KG1 (cell line): ENCODE measurements at places on chromosomes 12 and 14.
A peak's percentile ranks its signal among the peaks of the same experiment; 100 is the strongest.

DNA sequence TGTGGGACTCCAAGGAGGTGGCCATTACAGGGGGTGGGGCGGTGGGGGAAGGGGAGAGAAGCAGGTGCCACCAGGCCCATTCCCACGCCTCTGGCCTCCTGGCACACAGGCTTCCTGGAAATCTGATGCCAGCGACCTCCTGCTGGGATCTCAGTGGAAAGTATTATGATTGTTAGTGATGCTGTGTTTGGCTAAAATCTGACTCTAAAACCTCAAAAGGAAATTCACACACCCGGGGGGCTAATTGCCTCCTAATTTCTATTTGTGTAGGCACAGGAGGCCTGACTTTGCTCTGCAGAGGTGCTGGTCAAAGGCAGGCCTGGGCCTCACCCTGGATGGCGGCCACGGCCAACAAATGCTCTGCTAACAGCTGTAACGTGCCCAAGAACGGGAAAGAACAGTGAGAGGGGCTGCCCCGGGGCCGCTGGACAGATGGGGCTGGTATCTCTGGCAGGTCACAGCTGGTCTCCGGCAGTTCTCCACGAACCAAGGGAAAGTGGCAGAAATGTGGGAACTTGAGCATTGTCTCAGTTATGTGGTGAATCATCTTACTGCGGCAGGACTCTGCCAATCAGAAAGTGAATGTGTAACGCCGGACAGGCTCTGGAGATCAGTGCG is 14.3 kb downstream of the FAM181A start:
- DNase-seq, result no peak

GRCh38 chr12:4261655-4262054 is 11.9 kb upstream of the CCND2 start:
- DNase-seq, result no peak

DNA sequence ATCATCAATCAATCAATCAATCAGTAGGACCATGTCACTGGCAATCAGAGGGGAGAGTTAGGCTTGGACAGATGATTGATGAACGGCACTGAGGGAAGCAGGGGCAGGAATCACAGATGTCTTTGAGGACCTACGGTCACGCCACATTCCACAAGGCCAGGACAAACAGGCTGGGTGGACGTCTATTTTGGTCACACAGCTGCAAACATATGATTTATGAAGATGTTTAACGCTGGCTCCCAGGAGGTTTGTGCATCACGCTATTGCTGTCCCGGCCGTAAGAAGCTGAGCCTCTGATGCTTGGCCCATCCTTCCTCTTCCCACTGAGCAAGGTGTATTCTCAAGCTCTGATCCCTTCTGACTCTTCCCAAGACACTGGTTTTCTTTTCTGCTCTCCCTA is 160.8 kb downstream of the FOXN3 start:
- DNase-seq, result no peak

DNA sequence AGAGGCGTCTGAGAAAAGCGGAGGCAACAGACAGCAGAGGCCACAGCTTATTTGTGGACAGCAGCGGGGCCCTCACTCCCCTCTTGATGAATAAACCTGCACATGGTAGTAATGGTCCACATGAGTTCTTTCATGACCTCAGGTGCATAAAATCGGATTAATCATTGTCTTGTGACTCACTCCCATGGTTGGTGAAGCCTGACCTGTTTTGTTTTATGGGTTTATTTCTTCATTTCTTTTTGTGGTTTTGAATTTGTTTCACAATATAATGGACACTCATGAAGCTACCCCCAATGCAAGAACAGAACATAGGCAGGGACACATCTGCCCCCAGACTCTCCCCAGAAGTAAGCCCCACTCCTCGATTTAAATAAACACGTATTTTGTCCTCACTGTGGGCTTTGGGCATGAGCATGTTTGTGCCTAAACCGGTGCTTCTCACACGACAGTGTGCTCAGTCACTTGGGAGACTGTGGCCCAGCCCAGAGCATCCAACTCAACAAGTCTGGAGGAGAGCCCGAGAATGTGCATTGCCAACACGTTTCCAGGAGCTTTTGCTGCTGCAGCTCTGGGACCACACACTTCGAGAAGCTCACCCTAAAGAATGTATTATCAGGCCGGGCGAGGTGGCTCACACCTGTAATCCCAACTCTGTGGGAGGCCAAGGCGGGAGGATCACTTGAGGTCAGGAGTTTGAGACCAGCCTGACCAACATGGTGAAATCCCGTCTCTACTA is 116.1 kb downstream of the SCARB1 start:
- no peak for DNase-seq

GRCh38 chr14:100885196-100885595 is 18.3 kb downstream of the RTL1 start:
- DNase-seq, result no peak

- no peak for DNase-seq
Measured at GRCh38 chr12:123940627-123940966, 32.0 kb downstream of the CCDC92 start.

DNA sequence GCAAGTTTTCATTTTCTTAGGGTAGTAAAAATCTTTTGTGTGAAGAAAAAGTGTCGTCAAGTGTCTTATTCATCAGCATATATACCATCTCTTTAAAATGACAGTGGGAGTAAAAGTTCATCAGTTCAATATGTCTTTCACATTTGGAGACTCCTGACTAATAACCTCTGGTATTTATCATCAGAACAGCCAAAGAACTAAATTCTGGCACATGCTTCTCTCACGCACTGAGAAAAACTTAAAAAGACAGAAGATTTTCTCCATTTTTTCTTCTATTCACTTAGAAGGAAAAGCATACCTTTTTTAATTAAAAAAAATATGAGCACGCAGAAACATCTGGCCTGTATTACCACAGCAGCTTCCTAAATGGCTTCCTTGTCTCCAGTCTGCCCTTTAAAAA is 265.7 kb downstream of the AKAP6 start:
- DNase-seq, result no peak

GRCh38 chr14:60862283-60862682 is 118.6 kb downstream of the TRMT5 start:
- no peak for DNase-seq

- DNase-seq, result peak; percentile 50
Measured at GRCh38 chr14:34098045-34098984, 147.4 kb upstream of the EGLN3 start.

GRCh38 chr14:93903342-93904184 is 23.6 kb upstream of the FAM181A start:
- DNase-seq, result no peak

DNA sequence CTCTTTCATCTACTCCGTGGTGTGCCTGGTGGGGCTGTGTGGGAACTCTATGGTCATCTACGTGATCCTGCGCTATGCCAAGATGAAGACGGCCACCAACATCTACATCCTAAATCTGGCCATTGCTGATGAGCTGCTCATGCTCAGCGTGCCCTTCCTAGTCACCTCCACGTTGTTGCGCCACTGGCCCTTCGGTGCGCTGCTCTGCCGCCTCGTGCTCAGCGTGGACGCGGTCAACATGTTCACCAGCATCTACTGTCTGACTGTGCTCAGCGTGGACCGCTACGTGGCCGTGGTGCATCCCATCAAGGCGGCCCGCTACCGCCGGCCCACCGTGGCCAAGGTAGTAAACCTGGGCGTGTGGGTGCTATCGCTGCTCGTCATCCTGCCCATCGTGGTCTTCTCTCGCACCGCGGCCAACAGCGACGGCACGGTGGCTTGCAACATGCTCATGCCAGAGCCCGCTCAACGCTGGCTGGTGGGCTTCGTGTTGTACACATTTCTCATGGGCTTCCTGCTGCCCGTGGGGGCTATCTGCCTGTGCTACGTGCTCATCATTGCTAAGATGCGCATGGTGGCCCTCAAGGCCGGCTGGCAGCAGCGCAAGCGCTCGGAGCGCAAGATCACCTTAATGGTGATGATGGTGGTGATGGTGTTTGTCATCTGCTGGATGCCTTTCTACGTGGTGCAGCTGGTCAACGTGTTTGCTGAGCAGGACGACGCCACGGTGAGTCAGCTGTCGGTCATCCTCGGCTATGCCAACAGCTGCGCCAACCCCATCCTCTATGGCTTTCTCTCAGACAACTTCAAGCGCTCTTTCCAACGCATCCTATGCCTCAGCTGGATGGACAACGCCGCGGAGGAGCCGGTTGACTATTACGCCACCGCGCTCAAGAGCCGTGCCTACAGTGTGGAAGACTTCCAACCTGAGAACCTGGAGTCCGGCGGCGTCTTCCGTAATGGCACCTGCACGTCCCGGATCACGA is 2.2 kb downstream of the SSTR1 start:
- no peak for DNase-seq

- no peak for DNase-seq
Measured at GRCh38 chr12:114686773-114687500, 3.0 kb upstream of the TBX3 start.

DNA sequence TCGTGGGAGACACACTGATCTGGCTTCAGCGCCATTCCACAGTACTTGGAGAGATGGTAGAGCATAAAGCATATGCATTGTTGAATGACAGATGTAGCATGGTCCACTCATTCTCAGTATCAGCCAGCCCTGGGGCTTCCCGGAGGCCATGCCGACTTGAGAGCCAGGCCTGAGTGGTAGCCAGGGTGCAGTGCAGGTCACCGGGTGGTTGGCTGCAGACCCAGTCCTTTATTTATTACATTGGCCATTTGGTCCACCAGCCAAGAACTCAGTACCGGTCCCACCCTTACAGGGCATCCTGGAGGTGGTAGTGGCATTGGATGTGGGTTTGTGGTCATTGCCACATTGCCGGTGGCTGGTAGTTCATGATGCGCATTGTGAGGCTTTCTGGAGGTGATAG is 121.6 kb upstream of the RTL1 start:
- no peak for DNase-seq

DNA sequence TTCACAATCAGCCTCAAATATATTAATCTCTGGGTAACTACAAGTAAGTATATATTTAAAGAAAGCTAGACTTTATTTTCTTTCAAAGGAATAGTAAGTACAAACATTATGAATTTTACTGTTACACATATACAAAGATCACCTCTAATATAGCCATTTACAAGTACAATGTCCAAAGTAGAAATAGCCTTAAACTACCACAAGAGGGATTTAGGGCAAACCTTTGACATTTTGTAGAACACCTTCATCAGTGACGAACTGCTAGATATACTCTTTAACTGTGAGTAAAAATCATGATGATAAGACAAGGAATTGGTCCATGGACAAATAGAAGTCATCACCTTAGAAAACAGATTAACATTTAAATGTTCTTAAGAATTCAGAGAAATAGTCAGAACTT is 69.8 kb downstream of the CNTN1 start:
- no peak for DNase-seq

DNA sequence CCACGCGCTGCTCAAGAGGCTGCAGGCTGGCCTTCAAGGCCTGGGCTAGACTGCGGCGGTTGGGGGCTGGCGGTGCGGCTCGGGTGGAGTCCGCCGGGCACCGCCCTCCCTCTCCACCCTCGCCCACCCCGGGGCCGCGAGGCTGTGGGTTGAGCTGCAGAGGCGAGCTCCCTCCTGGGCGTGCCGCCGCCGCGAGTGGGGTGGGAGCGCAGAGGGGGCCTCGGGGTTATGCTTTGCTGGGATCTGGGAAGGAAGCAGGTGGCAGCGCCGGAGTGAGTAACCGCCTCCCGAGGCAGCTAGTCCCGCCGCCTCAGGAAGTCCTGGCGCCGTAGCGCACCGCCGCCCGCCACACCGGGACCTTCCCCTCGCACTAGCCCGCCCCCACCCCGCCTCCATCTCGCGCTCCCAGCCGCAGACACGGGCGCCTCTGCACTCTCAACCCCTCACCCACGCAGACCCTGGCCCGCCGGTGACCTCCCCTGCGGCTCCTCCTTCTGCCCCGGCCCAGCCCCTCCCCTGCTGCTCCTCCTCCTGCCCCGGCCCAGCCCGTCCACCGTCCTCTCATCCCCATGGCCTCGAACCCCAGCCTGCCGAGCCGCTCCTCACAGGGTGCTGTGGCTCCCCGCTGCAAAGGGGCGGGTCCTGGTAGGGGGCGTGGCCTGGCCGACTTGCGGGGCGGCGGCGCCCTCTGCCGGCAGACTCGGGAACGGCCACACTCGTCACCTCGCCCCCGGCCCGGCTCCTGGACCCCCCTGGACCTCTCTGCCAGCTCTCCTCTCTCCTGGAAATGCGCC is 16.6 kb downstream of the TAMALIN start:
- DNase-seq, result no peak

DNA sequence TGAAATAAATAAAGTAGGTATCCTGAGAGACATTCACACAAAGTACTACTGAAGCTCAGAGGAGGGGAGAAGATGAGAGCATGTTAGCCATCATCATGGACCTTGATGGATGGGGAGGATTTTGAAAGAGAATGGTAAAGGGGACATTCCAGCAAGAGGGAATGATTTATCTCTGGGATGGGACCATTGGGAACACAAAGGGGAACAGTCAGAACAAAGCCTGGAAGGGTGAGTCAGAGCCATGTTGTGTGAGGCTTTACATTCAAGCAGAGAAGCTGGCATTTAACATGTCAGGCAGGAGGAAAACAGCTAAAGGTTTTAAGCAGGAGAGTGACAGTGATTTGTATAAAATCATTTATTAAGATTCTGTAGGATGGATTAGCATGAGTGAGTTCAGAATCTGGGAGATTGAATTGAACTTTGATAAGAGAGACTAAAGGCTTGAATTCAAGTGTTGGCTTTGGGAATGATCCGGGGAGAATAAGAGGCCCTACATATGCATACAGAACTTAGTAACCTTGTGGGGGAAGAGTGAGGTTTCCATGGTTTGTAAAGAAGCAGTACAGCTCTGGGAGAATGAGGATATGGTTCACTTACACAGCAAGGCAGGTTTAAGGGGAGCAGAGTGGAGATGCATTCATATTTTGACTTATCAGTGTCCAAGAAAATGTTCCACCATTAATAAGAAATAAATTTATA is 174.4 kb downstream of the SYT10 start:
- no peak for DNase-seq

GRCh38 chr14:76546426-76547221 is 170.7 kb downstream of the ESRRB start:
- DNase-seq, result no peak

DNA sequence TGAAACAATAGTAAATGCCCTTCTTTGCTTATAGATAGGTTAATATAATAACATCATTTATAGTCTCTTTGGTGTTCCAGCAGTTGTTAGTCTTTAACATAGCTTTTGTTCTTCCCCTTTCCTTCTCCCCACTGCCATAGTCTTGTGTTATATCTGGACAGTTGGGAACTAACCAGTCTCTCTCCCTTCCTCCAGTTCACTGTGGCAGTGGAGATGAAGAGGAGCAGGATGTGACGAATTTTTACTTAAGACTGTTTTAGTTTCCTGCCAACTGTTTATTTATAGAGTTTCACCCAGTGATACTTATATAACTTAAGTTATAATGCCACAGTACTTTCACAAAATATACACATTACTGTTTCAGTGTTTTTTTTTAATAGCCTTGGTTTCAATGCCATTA is 277.4 kb downstream of the PDZRN4 start:
- no peak for DNase-seq

- DNase-seq, result no peak
Measured at GRCh38 chr12:11577658-11578260, 71.7 kb upstream of the ETV6 start.

GRCh38 chr14:76136476-76137110 is 15.1 kb upstream of the GPATCH2L start:
- DNase-seq, result no peak

- DNase-seq, result no peak
Measured at GRCh38 chr12:67593041-67593440, 55.5 kb upstream of the DYRK2 start.

- DNase-seq, result no peak
Measured at GRCh38 chr12:89552376-89552775, 26.5 kb upstream of the POC1B start.
